ENCODE measurements at places on chromosomes 16 and 17. TPM values are rescaled to one million over a fixed set of nuclear protein-coding genes. Genes with fewer than 3 reads are reported as not detected.

Gene PHB1
- 469 TPM for total RNA-seq

Gene MYO1D
- total RNA-seq = 51.9 TPM

Gene AGRP
- total RNA-seq = not detected

DNA sequence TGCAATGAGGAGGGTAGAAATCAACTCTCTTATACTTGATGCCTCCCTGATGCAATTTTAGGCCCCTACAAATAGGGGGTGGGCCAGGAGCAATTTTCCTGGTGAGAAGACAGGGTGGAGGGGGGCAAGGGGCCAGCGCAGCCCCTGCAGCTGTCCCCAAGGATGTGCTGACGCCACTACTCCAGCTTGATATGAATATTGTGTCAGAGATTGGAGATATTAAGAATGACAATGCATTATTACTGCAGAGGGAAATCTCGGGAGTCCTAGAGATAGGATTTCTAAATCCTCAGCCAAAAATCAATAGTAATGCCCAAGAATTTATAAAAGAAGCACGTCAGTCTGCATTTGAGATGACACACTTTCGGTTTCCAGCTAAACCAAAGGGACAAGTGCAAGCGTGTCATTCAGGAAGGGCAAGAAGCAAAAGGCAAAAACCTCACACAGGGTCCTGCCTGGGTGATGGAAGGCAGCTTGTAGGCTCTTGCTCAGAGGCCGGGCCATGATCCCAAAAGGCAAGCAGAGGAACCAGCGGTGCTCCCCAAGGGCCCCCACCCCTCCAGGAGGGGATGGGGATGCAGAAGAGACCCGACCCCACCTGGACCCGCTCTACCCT lies 178.8 kb downstream of the C16orf78 start:
- no peak for DNase-seq

DNA sequence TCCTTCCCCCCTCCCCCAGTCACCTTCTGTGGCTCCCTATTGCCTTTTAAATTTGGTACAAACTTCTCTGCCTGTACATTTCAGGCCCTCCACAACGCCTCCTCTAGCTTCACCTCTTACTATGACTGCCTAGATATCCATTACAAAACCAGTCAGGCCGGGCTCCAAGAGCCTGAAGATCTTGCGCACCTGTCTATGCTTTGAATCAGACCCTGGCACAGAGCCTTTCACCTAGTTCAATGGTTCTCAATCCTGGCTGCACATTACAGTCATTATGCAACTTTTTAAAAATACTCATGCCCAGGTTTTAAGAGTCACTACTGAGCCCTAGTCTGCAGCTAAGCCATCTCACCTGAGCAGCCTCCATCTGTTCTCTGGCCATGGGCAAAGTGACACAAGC lies 1.6 kb upstream of the GAS7 start:
- no peak for DNase-seq

- DNase-seq = no peak
Measured at GRCh38 chr16:23348579-23349469, 46.7 kb downstream of the SCNN1B start.

DNA sequence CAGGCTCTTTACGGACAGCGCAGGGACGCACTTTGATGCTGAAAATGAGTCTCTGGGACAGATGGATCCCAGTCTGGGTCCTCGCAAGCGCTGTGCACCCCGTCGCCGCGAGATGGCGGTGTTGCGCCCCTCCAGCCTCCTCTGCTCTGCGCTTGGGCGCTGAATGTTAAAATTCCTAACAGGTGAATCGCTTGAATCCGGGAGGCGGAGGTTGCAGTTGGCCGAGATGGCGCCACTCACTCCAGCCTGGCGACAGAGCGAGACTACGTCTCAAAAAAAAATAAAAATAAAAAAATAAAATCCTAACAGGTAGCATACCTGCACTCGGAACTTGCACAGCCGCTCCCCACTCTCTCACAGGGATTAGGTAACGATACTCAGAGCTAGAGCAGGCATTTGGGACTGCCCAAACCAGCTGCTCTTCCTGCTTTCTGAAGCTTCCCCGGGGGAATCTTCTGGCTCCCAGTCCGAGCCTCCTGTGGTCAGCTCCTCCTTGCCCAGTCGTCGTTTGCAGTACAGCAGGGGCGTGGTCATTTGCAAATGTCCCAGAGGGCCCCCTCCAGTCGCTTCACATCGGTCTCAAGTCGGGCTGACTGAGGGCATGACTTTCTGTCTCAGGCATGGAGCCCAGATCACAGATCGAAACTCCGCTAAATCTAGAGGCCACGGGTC lies 26.2 kb upstream of the OSGIN1 start:
- DNase-seq = peak; percentile 95

DNA sequence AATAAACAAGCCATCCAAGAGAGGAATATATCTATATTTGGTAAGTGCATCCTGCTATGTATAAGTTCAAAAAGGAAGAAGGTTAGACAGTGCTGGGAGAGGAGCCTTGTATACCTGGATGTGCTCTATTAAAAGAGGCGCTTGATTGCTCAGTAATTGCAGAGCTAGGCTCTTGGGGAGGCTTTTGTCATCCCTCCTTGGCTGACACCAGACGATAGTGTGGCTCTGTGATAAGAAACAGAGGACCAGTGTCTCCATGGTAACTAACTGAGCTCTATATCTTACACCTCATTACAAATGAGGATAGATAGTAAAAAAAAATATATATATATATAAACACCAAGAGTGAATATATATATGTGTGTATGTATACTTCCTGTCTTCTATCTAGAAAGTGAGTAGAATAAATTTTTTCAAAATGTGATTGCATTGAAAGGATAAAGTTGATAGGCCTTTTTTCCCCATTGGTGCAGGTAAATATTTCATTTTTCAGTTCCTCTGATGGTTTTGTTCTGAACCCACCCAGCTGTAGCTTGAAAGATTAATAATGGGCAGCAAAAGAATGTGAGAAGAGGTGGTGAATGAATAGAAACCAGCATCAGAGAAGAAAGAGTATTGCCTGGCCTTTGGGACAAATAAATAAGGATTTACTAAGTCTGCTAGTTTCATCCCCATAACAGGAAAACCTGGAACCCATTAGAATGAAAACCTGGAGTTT lies 303.7 kb downstream of the ZFHX3 start:
- no peak for DNase-seq

DNA sequence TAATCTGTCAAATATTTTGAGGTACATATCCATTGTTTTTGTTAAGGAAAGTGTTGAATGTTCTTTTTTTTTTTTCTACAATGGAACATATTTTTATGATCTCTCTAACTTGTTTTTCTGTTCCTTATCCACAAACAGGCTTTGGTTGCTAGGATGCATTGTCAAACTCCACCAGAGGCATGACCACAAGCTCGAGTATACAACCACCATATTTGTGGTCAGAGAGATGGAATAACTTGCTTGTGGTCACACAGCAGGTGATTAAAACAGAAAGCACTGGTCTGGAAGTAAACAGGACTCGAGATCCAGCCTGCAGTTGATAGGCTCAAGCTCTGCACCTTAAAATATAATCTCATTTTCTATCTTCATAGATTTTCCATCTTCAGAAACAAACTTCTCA lies 105.8 kb upstream of the ADAMTS18 start:
- DNase-seq = no peak
